Ammon's horn (tissue), 1 donor: ENCODE measurements at places on chromosomes 6 and 20.
A peak's percentile ranks its signal among the peaks of the same experiment; 100 is the strongest.

- no peak for DNase-seq
These were observed 238.7 kb downstream of the CDH4 start for GRCh38 chr20:61490721-61491120.

DNA sequence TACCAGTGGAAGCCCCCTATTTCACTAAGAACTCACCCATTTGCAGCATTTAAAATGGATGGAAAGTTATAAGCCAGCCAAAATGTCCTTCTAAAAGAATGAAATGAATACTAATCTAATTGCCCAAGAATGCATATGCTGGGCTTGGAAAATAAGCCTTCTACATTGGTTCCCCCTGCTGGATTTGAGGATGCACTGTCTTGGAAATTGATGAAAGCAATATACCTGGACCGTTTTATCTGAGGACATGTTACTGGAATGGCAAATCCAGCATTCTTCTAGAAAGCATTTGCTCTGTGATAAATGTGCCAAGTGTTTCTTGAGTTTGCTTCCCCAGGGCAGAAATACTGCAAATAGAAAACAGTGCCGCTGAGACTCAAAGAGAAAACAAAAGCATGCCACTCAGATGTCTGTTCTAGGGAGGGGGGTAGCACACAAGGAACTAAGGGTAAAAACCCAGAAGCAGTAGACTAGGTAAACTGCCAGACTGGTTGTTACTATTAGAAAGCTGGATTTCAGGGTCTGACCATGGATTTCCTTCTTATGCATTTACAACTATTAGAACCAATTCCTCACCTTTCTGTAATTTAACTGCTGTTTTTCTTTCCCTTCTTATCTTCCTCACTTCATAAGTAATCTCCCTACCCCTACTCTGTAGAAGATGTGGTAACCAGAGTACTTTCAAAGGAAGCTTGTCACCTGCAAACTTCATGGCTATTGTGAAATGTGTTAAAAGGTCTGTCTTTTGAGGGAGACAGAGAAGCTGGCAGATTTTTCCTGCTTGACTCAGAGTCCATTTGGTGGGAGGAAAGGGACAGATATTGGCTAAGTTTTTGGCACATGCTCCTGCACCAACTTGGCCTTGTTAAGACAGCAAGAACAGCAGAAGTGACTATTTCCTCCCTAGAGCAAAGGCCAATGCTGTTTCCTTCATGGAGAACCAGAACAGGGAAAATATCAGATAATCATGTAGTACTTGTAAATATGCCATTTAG, 642.6 kb downstream of the KIF16B start:
- peak; percentile 62 for DNase-seq

DNA sequence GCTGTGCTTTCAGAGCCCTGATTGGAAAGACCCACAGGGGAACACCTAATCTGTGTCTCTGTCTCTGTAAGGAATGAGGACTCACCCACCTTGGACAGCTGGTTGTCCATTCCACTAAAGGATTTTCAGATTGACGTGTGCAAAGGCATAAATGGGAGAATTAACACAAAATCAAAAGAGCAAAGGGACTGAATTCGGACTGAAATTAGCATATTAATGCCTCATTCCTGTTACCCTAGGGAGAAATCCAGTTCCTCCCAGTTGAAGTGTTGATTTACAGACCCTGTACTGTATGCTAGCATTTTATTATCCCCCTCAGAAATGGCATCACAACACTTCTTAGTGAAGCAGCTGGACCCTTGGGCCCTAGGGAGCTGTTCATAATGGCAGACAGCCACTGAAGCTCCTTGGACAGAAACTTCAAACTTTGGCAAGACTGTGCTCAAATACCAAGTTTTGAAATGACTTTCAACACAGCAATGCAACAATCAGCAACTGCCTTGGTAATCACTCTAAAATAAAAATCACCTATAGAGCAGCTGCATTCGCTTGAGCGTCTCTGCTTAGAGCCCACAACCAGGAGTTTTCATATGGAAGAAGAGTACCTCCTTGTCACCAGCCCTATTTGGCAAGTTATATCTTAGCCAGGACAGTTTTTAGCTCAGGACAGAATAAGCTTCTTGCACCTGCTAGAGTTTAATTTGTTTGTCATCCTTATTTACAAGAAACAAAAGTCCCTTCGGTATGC, 118.1 kb downstream of the TRDN start:
- peak; percentile 10 for DNase-seq

DNA sequence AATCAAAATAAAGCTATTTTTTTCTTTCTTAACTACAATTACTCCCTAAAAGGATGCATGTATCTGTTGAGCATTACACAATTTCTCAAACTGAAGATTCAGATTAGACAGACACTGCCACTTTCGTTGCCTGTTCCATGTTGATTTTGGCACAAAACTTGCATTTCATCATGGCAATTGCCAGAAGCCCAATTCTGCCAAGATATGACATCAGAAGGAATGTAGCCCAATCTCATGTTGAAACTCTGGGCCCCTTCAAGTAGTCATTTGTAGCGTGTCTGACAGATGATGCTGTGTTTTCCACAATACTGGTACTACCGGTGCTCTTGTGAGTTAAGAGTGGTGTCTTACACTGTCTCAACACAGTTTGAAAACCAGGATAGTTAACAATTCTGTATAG, 705.4 kb downstream of the PTPRT start:
- peak; percentile 26 for DNase-seq

GRCh38 chr6:160276126-160276525, 17.5 kb upstream of the SLC22A2 start:
- DNase-seq, result no peak

- DNase-seq, result no peak
These were observed 20.9 kb downstream of the HLA-F start for GRCh38 chr6:29744131-29744530.

DNA sequence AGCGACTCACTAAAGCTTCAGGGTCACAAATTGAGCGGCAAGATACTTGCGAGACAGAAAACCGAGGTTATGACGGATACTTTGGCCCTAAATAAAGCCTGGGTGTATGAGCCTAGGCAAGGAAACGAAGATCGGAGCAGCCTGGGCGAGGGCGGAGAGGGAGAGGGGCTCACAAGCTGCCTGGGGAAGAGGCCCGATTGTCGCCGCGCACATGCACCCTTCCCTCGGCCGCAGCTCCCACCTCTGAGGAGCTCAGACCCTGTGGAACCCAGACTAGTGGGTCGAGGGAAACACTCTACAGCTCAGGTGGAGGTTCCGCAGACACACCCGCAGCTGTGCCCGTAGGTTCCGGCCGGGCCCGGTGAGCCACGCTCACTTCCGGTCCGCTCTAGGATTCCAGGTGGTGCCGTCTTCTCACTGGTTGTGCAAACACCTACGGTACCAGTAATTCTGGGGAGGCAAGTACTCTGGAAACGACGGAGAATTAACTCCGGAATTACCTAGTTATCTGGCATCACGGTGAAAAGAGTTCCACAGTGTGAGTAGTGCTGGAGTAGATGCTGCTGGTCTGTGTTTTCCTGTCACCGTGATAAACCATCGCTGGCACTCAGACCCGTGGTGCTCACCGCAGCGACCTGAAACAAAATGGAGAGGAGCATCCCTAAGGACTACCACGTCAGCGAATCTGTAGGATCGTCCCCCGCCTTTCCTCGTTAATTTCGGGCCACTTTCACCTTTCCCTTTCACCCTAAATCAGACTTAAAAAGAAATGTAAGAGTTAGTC, 61.5 kb downstream of the GPX5 start:
- peak; percentile 48 for DNase-seq

DNA sequence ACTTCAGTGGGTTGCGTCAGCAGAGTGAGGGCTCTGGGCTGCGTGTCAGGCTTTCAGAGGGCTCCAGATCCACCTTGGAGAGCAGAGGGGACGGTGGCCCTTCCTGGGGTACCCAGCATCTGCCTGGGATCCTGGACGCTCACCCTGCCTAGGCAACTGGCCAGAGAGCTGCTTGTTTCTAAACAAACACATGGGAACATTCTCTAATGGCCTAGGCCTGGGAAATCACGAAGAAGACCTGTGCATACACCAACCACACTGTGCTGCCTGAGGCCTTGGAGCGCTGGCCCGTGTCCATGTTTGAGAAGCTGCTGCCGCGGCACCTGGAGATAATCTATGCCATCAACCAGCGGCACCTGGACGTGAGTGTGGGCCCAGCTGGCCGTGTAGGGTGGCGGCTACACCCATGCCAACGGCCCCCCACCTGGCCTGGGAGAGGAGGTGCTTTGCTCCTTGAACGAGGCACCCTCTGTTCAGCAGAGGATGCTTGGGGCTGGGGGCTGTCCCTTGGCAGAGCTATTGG, 32.2 kb downstream of the PYGB start:
- no peak for DNase-seq

DNA sequence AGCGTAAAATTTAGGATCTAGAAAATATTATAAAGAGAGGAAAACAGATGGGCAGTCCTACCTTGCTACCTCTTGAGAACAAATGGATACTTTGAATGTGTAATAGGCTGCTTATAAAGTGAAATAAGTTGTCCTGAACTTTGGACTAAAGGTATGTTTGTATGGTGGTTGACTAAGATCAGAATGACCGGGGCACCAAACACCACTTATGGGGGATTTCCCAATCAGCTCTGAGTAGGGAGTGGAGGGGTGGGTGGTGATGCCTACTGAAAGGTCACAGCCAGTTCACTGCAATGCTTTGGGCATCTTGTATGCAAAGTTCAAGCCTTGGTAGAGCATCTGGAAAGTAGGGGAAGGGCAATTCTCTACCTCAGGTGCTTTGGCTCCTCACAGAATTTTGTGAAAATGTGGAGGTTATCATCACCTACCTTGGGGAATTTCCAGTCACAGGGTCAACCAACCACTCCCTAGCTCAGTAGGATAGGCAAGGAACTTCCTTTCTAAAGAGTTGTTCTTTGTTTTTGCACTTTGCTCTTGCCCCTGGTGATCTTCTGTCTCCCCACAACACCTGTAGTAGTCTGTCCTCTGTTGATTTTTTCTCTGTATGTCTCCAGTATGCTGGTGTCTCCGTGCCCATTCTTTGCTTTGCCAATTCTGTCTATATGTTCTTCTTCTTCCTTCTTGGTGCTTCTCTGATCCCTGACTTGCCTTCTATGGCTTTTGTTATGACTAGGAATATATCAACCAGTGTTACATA, at the start of gene TRIM31:
TSS of gene TRIM31 (minus strand) at position 88 of the 757 bp plus-strand sequence. CDS start 285 bp downstream, outside the sequence.
- DNase-seq, result no peak

DNA sequence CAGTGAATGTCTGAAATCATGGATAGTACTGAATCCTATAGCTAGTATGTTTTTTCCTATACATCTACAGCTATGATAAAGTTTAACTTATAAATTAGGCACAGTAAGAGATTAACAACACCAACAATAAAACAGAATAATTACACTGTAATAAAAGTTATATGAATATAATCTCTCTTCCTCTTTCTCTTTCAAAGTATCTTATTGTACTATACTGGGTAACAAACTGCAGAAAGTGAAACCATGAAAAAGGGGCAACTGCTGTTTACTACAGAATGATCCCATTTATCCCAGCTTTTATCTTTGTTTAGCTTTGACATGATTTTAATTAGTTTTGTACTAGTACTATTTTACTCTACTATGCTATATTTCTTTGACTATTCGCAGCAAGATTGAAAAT, 25.8 kb downstream of the ESF1 start:
- no peak for DNase-seq

DNA sequence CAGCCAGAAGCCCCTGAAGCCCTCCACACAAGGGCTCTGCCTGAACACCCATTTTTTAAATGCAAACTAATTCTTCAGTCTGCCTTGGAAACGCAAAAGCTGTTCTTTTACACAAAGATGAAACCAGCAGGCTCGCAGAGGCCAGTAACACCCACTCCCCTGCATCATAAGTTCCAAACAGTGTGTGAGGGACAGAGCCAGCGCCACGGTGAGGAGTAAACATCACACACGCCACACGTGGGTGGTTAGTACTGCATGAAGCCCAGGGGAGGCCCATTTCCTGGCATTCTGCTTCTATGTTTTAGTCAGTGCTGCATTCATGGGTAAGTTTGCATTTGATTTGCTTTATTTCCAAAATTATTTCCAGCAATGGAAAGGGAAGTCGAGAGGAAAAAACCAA, 217.7 kb upstream of the RIN2 start:
- DNase-seq, result peak; percentile 61

DNA sequence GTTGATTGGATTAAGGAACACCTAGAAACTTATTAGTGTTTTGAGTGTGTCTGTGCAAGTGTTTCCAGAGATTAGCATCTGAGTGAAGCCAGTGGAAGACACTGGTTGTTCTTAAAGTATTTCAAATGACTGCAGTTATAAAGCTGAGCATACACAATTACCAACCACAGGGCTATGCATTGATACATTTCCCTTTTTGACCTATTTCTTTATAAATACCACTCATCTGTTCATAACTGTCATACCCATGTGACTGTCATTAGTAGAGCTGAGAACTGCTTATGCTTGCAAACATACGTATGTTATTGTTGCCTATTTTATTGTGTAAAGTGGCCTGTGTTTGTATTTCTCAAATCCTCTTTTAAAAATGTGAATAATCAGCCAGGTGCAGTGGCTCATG, 15.3 kb upstream of the ZC3H12D start:
- no peak for DNase-seq

- no peak for DNase-seq
These were observed 38.0 kb downstream of the YTHDF1 start for GRCh38 chr20:63177785-63178445.

DNA sequence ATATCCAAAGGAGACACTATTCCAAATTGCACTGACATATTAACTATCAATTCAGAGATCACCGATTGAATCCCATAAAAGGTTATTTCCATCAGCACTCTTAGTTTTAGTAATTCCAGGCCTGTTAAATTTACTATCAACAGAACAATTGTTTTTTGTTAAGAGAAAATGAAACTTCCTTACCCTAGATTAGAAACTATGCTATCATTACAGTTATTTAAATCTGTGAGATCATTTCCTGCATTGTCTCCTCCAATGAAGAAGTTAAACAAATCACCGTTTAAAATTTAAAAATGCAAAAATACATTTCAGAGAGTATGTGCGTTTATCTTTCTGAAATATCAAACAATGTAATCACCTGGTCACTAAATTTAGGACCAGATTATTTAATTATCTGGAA, 57.5 kb downstream of the HIVEP2 start:
- no peak for DNase-seq

GRCh38 chr6:129871221-129871620, 10.1 kb upstream of the TMEM244 start:
- no peak for DNase-seq

GRCh38 chr6:29045075-29045474, at the start of gene OR2W1:
OR2W1 (minus strand) TSS chr6:29045175; CDS start chr6:29045175, 0 bp downstream.
- no peak for DNase-seq

- DNase-seq, result no peak
These were observed 54.7 kb downstream of the FGD2 start for GRCh38 chr6:37060195-37060559.

GRCh38 chr6:64553249-64553786, 917.7 kb downstream of the PHF3 start:
- no peak for DNase-seq

DNA sequence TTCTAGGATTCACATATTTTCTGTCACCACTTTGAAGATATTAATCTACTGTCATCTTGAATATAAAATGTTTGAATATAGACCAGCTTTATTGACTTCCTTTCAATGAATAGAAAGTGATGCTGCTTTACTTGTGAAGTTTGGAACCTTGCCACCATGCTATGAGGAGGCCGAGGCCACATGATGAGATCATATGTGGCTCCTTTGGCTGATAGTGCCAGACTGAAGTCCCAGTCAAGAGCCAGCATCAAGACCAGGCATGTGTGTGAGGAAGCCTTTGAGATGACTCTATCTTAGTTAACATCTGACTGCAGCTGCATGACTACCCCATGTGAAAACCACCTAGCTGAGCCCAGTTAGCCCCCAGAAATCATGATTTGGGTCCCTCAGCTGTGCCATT, 169.5 kb downstream of the OTOR start:
- no peak for DNase-seq
